ENCODE measurements at places on chromosomes 16 and 17.
A peak's percentile ranks its signal among the peaks of the same experiment; 100 is the strongest.

GRCh38 chr17:17172001-17172939 is 33.9 kb downstream of the PLD6 start:
- DNase-seq: no peak

DNA sequence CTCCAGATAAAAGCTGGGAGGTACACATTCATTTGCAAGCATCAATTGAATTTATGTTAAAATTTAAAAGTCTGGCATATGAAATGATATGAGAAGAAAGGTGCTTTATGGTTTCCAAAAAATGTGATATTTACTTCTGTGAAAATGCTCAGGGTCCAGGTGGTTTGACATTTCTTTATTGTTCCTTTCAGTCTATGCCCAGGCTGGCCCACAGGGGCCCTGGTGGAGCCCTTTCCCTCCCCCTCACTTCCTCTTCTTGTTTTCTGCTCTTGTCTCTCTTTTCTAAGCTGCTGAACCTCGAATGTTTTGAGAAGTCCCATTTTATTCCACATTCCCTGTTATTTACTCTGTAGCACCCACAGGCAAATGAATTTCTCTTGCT is 127.8 kb downstream of the HS3ST3B1 start:
- no peak for DNase-seq

DNA sequence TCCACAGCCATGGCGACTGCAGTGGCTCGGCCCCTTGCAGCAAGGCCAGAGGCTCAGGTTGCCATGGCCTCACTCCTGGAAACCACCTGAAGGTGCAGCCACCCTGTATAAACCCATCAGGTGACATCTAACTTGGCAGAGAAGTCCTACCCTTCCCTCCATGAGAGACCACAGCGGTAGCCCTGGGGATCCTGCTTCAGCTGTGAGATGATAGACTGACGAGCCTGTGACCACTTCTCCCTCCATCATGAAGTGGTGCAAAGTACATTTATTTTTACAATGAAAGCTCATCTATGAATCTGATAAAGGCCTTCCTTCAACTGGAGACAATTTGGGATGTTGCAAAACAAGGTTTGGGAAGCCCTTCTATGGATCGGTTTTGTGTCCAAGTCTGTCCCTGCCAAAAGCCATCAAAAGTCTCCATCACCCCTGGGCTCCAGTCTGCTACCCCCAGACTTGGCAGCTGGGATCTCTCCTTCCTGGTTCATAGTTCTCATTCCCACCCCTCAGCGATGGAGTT is 1.8 kb downstream of the ZACN start:
- no peak for DNase-seq

DNA sequence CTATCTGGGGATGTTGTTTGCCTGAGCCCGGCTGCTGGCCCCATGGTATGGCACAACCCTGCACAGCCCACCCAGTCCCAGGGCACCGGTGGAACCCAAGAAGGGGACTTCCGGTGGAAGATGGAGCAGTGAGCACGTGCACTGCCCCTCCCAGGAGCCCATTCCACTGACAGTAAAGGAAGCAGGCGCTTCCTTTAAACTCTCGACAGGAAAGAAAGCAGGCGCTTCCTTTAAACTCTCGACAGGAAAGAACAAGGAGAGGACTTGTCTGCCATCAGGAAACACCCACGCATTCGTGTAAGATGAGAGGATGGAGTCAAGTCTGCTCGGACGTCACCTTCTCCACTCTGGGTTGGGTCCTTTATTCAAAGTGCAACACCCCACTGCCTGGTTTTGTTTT is 53.7 kb downstream of the IL21R start:
- no peak for DNase-seq

DNA sequence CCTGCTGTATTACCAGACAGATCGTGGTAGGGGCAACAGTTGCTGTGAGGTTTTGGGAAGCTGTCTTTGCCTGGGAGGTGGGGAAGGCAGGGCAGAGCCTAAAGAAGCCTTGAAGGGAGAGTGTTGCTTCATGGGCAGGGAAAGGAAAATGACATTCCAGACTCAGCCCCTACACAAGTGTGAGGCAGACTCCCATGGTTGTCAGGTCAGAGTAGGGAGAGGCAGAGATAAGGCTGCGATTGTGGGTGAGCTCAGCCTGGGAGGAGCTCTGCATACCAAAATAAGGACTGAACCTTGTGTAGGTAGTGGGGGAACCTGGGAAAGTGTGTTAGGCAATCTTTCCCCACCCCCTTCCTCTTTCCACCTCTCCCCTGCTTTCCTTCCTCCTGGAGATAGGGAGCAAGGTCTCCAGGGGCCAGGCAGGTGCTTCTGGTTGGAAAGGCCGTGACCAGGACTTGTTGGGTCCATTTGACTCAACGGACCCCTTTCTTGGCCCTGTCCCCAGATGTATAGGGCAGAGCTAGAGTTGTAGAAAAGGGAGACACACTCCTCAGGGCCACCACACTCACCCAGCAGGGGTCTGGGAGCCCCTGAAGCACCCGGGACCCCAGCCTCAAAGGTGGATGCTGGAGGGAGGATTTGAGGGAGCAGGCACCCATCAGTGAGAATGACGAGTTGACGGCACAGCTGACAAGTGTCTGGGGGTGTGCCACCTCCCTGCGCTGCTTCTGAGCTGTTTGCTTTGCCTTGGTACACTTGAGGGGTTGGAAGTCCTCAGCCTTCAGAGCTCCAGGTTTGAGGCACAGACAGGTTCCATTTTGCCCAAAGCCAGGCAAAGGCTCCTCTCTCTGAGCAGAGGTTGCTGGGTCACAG is 18.5 kb upstream of the TOB1 start:
- peak; percentile 49 for DNase-seq

- no peak for DNase-seq
These were observed at the start of gene ZFHX3 for GRCh38 chr16:73047536-73048291. ZFHX3 (minus strand) TSS chr16:73048128; CDS start chr16:72960145, 87,983 bp downstream.

DNA sequence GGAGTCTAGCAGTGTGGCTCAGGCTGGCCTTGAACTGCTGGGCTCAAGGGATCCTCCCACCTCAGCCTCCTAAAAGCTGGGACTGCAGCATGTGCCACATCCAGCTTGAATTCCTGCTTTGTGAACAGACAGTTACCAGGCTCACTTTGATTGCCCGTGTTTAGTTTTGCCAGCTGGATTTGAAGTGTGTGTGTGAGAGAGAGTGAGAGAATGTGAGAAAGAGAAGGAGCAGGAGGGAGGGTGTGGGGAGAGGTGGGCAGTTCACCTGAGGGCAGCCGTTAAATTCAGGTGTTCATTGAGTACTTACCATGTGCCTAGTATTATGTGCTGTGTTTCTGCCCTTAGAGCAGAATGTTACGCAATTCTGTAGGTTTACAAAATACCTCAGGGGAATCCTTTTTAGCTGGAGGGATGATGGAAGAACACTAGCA is 4.7 kb downstream of the DUSP14 start:
- DNase-seq: no peak

GRCh38 chr17:834136-834535 is 52.0 kb downstream of the MRM3 start:
- no peak for DNase-seq

DNA sequence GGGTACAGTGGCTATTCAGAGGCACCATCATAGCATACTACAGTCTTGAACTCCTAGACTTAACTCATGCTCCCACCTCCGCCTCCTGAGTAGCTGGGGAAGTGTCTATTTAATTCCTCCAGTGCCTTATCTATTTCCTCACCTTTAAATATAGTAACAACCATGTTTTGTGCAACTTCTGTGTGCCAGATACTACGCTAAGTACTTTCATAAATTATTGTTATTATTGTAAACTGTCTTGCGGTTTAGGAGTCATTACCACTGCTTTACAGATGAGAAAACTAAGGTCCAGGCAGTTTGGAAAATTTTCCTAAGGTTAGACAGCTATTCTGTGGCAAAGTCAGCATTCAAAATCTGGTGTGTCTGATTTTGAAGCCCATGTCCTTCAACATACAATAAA is 359.1 kb upstream of the XYLT1 start:
- DNase-seq: no peak

DNA sequence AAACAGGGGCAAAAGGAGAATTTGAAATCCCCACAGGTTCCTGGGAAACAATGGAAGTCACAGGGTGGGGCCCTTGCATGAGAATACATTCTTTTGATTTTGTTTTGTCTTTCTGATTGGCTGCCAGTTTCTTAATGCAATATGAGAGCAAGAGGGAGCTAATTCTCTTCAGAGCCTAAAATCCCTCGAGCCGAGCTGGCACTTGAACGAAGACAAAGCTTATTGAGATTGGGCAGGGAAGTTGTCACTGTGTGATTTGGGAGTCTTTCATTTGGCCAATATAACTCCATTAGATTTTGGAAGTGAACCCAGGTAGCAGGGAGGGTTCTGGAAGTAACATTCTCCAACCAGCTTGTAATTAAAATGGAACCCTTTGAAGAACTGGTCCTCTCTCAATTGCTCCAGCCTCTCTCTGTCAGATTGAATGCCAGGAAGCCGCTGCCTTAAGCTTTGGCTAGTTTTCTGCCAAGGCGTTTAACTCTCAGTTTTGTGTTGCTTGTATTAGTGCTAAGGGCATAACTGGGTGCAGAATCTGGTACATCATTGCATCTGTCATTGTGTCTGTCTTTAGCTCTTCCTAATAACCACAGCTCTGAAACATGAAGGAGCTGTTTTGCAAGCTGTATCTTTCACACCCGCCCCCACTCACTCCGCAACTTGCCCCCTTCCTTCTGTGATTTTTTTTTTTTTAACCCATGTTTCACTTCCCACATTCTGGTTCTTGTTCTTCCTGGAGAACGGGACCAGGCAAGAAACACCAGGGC is 272.0 kb downstream of the MAF start:
- DNase-seq: no peak

GRCh38 chr16:56673921-56674320 is 4.3 kb downstream of the MT1H start:
- DNase-seq: no peak

DNA sequence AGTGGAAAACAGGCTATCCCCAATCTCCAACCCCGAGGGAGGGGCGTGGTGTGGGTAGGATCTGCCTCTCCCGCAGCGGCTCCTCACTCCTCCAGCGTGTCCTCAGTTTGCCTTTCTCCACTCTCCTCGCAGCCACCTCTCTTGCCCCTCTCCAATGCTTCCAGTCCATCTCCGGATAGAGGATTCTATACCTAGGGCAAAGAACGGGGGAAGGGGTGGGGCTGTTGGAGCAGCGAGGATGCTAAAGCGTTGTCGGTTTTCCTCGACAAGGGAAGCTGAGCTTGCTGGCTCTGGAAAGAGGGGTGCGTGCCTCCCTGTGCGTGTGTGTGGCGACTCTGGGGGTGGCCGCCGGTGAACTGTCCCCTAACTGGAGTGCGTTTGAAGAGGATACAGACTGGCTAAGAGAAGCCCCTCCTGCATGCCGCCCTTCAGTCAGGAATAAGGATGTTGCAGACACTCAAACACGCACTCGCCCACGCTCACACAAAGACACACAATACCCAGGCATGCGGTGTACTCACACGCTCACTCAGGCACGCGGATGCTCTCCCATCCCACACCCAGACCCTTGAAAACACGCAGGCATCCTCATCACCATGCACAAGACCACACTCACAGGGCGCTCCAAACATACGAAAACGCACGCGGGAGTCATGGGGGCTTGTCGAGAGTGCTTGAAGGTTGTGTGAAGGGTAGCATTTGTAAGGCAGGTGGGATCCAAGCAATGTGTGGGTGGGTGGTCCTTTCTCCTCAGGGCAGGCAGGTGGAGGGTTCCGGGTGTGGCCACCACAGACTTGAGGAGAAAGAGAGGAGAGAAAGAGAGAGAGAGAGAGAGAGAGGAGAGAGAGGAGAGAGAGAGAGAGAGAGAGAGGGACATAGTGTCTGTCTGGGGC is 655 bp upstream of the GPR139 start:
- no peak for DNase-seq

DNA sequence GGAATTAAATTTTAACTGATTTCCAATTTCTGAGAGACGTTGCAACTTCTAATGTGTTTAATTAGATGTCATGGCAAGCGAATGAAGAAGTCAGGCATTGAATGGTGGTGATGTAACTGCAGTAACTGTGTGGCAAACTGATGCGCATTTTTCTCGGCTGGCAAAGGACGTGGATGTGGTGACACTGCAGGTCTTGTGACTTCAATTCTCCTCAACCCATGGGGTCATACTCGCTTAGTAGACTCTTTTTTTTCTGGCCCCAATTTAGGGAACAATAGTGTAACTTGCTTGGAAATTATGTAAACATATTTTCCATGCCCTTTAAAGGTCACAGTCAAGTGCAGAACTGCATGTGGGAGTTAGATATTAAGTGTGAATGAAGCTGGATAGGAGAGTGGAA is 1.9 kb upstream of the FAM20A start:
- DNase-seq: no peak

DNA sequence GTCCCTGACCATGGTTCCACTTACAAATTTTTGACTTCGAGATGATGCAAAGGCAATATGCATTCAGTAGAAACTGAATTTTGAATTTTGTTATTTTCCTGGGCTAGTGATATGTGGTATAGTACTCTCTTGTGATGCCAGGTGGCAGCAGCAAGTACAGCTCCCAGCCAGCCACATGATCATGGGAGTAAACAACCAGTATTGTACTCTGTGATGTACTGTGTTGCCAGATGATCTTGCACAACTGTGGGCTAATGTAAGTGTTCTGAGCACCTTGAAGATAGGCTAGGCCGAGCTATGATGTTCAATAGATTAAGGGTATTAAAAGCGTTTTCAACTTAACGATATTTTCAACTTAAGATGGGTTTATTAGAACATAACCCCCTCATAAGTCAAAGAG is 250.8 kb downstream of the STX8 start:
- no peak for DNase-seq

DNA sequence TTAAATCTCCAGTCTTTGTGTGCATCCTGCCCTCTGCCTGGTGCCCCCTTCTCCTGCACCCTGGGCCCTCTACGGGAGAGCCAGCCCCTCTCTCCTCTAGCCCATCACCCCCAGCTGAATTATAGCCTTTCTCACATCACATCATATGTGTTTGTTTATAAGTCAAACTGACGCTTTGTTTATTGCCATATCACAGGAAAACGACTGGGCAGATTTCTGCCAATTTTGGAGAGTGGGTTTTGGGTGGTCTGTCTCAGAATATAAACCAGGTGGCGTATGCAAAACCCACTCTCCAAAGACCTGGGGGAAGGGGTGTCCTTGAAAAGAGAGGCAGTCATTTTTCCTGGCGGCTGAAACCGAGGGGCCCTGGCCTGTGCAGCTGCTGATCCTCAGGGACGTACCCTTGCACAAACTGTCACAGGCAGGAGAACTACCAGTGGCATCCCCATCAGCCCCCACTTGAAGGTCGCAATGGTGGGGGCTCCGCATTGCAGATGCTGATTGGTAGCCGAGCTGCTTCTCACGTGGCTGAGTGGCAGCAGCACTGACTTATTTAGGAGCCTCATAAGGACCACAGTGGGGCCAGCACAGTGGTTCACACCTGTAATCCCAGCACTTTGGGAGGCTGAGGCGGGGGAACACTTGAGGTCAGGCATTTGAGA is 34.8 kb upstream of the CDC42EP4 start:
- no peak for DNase-seq

DNA sequence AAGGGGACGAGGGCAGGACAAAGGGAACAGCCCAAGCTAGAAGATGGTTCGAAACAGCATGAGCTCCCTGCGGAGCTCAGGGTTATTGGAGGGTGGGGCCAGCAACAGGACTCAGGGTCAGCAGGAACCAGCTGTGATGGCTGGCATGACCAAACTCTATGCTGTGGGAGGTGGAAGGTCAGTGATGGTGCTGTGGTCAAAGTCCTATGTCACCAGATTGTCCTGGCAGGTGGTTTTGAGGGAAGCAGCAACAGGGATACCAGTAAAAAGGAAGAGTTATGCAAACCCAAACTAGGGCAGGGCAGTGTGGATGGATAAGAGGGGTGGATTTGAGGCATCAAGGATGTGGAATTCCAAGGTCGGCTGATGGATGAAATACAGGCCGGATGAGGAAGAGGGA is 32.4 kb downstream of the CACNG4 start:
- DNase-seq: no peak

All from activated CD8-positive, alpha-beta memory T cell treated with anti-CD3 and anti-CD28 coated beads for 24 hours (primary cell).